Stomach (tissue), 19 donors: ENCODE measurements at places on chromosomes 3 and 15.

DNA sequence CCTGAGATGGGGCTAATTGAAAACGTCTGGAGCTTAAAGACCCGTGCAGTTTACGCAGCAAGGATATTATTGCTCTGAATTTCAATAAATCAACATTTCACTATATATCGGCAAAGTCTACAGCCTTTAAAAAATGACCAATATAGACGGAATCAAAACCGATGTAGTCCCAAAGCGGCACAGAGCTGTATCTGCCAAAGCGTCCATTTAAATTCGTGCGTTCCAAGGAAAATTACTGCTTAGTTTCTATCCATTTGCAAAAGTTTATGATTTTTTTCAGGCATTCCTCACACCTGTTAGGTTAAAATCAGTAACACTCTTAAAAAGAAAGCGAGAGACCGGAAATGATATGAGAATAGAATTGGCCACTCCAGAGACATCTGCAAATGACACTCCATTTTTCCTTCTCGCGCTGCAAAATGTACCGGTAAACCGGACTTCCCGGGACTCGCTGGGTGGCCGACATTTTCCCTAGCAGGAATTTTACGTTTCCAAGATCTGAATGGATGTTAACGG lies 777 bp upstream of the EIF4A2 start:
- DNase-seq = no peak

GRCh38 chr15:31265871-31266711 lies 60.5 kb upstream of the KLF13 start:
- DNase-seq = peak; percentile 59

DNA sequence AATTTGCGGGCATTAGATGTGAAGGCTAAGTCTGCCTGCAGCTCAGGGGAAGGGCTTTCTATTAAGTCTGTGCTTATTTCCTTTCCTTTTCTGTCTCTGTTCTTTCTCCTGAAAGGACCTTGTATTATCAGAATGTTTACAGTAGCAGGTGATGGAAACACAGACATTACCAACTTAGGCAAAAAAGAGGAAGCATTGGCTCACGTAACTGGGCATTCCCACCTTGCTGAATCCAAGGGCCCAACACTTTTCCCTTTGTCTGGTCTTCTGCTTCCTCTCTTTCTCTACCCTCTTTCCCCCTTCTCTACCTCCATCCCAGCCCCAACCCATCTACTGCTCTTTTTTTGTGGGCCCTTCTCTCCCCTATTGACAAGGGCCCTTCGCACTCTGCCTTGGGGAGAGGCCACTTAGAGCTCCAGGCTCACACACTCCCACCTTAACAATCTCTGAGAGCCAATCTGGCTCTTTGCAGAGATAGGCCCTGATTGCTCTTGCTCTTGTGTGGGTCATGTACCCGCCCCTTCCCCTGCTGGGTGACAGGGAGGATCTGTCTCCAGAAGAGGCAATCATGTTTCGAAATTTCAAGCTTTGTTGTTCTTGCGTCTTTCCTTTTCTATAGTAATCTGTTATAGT lies 35.0 kb downstream of the ACAA1 start:
- DNase-seq = no peak

DNA sequence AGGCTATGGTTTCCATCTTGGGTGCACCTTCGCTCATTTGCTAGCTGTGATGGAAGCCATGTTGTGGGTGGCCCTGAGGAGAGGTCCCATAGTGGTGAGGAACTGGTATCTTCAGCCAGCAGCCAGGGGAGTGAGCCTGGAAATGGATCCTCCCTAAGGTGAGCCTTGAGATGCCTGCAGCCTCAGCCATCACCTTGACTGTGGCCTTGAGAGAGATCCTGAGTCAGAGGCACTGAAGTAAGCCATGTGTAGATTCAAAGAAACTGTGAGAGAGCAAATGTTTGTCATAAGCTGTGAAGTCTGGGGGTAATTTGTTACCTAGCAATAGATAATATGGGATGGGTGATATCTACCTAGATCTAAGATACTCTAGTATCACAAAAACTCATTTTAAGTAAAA lies 105.3 kb downstream of the SNRK start:
- DNase-seq = no peak
